ENCODE measurements at places on chromosomes 3 and 15.

- DNase-seq = no peak
These were observed 454.7 kb downstream of the PYDC2 start for GRCh38 chr3:191915712-191916111.

DNA sequence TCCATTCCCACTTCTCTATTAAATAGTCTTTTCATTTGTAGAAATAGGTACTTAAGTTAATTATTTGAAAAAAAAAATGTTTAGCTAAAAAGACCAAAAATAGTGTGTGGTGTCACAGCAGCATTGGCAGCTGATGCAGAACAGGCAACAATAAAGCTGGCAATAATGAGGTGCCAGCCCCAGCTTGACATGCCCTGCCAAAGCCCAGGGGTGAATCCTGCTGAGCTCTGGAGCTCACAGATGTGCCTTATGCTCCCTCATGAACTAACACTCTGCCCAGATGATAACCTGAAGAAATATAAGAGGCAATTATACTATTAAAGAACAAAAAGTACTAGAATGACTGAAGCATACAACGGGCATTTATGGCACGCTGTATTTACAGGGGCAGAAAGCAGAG lies 63.8 kb downstream of the IGSF11 start:
- DNase-seq = no peak

- no peak for DNase-seq
These were observed 177.1 kb upstream of the ARHGEF26 start for GRCh38 chr3:153944084-153944483.

DNA sequence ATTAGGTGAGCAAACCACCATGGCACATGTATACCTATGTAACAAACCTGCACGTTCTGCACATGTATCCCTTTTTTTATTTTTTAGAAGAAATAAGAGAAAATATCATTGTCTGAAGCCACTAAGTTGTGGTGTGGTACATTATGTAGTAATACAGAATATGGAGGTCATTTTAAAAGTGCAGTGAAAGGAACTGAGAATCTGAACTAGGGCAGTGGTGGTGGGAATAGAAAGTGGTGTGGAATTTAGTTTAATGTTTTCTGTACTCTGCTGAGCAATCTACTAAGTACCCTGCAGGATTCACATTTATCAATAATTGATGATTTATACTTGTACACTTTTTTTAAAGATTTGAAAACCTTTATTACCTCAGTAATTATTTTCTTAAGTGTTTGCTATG lies 283.5 kb downstream of the CHL1 start:
- DNase-seq = no peak

- DNase-seq = no peak
These were observed 185.7 kb upstream of the THRB start for GRCh38 chr3:24680214-24680967.

DNA sequence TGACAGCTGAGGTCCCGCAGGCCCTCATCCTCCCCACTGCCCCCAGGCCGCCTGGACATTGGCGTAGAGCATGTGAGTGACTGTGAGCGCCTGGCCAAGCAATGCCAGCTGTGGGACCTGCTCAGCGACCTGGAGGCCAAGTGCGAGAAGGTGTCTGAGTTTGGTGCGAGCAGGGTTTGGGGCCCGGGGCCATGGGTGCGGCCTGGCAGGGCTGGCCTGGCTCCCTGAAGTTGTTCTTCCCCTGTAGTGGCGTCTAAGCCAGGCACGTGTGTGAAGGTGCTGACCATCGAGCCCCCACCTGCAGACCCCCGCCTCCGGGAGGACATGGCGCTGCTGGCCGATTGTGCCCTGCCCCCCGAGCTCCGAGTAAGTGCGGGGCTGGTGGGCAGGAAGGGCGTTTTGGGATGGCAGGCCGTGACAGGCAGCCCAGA lies 4.2 kb downstream of the ABTB1 start:
- DNase-seq = no peak

- no peak for DNase-seq
These were observed 15.8 kb upstream of the P4HTM start for GRCh38 chr3:48974076-48974864.

All from NCI-H1436 (cell line).